ENCODE measurements at places on chromosomes 4 and X. TPM values are rescaled to one million over a fixed set of nuclear protein-coding genes. Genes with fewer than 3 reads are reported as not detected.

- DNase-seq = no peak
These were observed 54.8 kb downstream of the C4orf51 start for GRCh38 chr4:145734576-145735346.

GRCh38 chr4:184356366-184356765 lies 118.0 kb downstream of the IRF2 start:
- DNase-seq = no peak

GRCh38 chr4:147691820-147692219 lies 7.9 kb upstream of the PRMT9 start:
- DNase-seq = no peak

DNA sequence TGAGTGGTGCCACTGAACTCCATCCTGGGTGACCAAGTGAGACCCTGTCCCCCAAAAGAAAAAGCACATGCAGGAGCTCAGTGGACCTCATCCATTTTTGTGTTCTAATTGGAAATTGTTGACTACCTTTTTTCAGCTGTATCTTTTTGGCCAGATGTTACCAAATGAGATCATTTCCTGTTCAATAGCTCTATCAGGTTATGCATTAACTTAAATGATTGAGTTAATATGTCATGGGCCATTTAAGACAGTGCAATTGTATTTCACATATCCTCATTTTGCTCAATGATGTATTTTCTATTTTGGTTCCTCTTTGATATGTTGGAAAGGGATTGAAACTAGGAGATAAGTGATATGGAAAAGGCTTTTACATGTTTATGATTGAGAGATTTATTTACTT lies 26.2 kb upstream of the RHOH start:
- DNase-seq = no peak

GRCh38 chr4:10619220-10619619 lies 65.3 kb downstream of the CLNK start:
- DNase-seq = no peak

DNA sequence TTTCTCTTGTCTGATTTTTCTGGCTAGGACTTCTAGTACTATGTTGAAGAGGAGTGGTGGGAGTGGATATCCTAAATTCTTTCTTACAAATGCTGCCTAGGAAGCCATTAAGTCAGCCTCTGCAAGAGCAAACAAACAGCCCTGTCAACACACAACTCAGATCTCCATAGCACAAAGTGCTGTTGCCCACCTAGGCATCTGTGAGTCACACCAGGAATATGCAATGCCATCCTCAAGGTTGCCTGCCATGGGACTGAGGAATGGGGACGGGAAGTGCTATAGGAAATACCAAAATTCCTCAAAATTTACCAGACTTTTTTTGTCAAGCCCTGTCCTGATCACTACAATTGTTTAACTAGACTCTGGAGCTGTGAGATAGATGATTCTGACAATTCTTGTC lies 466.9 kb downstream of the FSTL5 start:
- DNase-seq = no peak

- DNase-seq = no peak
These were observed 5.4 kb upstream of the SHOX start for GRCh38 chrX:625137-625691.

DNA sequence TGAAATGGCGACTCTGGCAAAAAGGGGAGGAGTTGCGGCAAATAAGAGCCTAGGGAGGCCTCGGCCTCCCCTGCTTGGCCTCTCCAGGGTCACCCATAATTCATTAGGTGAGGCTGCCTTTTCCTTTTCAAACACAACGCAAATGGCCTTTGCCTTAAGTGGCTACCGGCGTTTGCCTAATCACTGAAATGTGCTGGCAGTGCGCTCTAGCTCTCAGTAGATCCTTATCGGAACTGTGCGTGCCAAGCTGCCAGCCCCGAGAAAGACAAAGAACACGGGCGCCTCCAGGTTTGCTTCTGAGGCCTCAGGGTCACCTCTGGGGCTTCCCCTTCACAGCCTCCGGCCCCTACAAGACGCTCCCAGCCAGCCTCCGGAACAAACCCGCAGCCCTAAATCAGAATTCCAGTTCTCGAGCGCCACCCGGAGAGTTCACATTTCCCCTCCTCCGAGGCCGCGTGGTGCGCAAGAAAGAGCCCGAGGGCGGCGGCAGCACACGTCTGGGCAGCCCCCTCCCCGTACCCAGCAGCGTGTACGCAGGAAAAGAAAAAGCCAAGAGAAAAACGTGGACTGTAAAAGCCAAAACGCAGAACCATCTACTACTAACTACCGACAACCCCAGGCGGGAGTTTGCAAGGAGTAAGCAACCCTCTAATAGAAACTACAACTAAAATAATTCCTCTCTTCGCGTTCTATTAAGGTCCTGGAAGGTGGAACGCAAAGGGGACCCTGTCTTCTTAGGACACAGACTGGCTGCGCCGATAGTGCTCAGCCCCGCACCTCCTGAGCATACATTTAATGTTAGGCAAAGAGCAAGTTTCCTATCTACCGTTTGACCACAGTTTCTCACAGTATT lies 76.5 kb upstream of the BCOR start:
- no peak for DNase-seq

DNA sequence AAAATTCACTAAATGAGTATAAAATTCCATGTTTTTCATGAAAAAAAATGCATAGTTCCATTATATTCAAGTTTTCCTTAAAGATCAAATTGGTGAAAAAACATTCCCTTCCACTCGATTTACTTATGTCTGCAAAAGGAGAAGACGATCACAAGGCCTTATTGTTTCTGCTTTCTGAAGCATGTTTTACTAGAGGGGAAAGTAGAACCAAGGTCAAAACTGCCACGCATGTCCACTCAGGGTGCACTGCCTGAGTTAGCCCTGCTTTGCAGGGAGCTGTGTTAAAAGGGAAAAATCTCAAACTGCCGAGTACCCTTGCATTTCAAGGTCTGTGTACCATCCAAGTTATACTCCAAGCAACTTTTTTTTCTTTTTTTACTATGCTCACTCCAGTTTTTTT lies 57.2 kb downstream of the TRAPPC11 start:
- no peak for DNase-seq

DNA sequence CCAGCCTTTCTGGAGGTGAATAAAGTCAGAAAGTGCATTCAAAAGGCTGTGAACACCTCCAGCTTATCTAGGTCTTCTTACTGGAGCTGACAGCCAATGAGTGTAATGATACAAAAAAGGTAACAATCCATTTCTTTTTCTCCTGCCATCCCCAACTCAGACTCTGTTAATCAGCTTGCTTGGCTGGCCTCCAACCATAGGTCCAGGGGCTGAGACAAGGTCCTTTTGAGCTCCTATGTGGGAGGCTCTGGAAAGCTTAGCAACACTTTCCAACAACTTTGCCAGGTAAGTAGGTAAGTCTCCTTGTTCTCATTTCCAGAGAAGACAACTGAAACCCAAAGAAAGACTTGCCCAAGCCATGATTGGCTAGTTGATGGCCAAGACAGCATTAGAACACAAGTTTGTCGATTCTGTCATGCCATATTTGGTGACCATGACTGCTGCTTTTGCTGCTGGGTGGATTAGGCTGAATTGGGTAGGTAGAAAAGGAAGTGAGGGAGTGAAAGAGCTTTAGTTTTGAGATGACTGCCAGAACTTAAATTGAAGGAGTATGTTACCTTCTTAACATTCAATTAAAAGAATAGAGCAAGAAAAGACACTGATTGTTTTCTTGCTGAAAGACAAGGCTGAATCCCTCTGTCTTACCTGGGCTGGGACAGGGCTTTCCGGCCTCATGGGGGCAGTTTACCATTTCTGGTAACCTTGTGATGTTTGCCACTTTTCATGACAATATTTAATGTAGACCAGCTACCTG lies 22.8 kb downstream of the VSIG4 start:
- DNase-seq = no peak

DNA sequence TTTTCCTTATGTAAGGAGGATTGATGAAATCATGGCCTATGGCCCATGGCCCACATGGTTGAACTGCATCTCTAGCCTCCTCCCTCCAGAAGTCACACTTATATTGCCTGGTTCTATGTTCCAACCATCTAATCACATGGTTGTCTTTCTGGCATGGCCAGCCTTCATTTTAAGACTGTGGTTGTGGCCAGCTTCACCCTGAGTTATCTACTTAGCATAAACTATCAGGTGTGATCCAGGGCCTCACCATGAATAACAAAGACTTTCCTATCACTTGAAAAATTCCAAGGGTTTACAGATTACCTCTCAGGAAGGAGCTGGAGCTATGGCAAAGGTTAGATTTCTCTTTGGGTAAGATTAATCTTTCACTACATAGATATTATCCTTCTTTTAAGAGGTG lies 222.8 kb downstream of the SNCA start:
- DNase-seq = no peak

- no peak for DNase-seq
These were observed 184.4 kb downstream of the PCDH7 start for GRCh38 chr4:30904588-30904987.

GRCh38 chrX:139831675-139832456 lies 101.0 kb downstream of the ATP11C start:
- DNase-seq = no peak

DNA sequence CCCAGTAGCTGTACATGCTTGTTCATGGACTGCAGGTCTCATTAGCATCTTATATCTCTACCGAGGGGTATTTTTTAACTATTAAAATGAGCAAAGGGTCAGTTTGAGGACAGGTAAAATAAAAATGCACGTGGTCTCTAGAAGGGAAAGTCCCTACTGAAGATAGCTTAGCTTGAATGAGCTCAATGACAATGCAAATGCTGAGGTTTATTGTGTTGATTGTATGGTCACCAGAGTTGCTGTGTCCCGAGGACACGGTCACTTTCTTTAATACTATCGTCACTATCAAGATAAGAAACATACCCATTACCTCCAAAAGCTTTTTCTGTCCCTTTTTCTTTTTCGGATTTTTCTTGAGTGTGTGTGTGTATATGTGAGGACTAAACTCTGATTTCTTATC lies 250.5 kb upstream of the PRKX start:
- DNase-seq = no peak

DNA sequence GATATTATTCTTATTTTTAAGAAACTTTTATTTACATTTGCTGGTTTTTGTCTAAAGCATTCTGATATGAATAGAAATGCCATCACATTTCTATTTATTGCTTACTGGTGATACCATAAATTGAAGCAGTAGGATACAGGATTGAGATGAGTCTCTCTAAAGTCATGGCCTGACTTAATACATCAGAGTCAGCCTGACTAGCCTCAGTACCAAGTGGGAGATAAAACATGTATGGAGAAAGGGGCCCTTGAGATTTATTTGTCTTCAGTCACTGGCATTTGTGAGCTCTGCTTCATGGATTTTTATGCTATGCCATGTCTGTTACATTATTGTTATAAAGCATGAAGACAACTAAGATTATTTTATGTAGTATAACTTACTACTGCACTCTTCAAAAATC lies 465.5 kb downstream of the ADGRL3 start:
- DNase-seq = no peak

DNA sequence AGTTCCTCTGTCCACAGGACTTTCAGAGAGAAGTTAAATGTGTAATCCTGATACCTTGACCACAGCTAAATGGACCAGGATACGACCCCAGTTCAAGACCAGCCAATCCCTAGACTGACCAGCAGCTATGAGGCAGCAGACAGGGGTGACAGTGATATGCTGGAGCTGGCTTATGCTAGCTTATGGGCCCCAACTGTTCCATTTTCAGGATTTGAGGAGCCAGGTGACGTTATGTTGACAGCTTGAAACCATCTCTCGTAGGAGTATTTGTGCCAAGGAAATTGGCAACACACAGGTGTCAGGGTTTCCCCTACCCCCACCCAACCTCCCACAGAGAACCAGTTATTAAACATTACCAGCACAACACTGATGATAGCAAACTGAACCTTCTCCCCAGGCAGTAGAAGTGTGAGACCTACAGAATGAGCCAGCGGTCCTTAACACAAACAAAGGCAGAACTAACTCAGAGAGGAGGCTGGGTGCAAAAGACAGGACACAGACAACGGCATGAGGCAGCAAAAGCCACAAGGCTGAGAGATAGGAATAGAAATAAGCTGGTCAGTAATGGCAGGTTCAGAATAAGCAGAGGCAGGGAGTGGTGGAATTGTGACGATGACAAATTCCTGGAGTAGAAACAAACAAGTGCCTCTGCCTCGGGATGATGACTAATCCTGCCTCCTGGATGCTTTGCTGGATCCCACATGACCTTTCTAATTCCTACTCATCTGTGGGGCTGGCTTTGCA lies 85.6 kb upstream of the CPEB2 start:
- no peak for DNase-seq

DNA sequence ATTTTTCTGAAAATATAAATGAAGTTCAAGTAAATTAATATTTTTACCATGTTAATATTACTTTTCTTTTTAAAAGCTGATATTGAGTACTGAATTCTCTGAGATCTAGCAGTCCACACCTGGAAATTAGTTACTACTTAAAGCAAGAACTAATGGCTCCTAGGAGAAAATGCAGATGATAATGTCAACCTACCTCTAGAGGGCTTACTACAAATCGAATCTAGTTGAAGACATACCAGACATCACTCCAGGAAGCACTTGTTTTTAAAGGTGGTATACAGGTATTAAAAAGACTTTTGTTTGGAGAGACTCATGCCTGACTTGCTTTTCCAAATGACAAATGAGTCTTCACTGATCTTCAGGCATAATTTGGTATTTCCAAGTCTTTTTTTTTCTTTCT lies 516.4 kb upstream of the BOD1L1 start:
- no peak for DNase-seq

- DNase-seq = no peak
These were observed 5.5 kb upstream of the PAK3 start for GRCh38 chrX:111090458-111090857.

- DNase-seq = no peak
These were observed 69.8 kb downstream of the BMPR1B start for GRCh38 chr4:94827481-94828110.

GRCh38 chr4:12852338-12853307 lies 631.5 kb downstream of the RAB28 start:
- DNase-seq = no peak

DNA sequence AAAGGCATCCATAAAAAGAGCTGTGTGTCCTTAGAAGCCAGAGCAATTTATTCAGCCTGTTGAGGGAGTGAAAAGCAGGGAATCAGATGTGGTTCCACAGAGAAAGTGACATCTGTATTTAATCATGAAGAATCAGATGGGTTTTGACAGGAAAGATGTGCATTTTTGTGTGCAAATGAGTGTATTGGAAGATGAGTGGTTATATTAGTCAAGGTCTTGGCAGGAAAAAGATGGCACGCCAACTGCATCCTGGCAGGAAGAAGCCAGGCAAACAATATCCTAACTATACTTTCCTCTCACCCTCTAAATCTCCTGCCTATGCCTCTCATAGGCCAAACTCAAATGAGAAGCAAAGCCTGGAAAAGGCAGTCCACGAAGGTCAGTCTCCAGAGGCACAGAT lies 59.1 kb downstream of the SCFD2 start:
- DNase-seq = no peak

- no peak for DNase-seq
These were observed 77.3 kb downstream of the ARHGAP10 start for GRCh38 chr4:147809211-147809610.

GRCh38 chr4:165715989-165716388 lies 157.0 kb upstream of the TLL1 start:
- no peak for DNase-seq

- DNase-seq = no peak
These were observed 493.9 kb downstream of the CCSER1 start for GRCh38 chr4:90621080-90621479.

NOCT gene
- 4.1 TPM for total RNA-seq

ITGB1BP2 gene
- 1.8 TPM for total RNA-seq

IGFBP7 gene
- 482 TPM for total RNA-seq

FHIP1A gene
- total RNA-seq = 15.3 TPM

ATP5ME gene
- total RNA-seq = 174 TPM

SLITRK4 gene
- 1.5 TPM for total RNA-seq

UGT2B15 gene
- not detected for total RNA-seq

BTK gene
- total RNA-seq = 9.7 TPM

GPC3 gene
- total RNA-seq = 84.2 TPM
